Stimulated activated CD4-positive, alpha-beta T cell treated with anti-CD3 and anti-CD28 coated beads, Interleukin-1b, Interleukin-23, amount 100 ng/mL, for 1 hour (primary cell): ENCODE measurements at places on chromosomes 11 and 22.

GRCh38 chr11:2387266-2387987, 10.3 kb downstream of the CD81 start:
- no peak for DNase-seq

DNA sequence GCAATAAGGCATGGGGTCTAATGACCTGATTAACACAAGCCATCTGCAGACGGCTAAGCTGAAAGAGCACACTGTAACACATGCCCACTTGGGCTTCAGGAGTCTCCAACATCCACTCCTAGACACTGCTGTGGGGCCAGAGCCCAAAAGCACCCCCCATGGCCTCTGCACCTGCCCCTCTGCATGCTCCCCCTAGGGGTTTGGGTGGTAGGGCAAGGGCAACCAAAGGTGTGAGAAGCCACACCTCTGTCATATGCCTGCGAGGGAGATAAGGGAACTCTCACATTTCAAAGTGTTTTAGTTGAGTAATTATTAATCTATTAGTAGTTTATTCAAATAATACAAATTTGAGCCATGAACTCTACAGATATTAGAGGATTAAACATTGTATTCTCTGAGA, 30.8 kb downstream of the CTSC start:
- no peak for DNase-seq

DNA sequence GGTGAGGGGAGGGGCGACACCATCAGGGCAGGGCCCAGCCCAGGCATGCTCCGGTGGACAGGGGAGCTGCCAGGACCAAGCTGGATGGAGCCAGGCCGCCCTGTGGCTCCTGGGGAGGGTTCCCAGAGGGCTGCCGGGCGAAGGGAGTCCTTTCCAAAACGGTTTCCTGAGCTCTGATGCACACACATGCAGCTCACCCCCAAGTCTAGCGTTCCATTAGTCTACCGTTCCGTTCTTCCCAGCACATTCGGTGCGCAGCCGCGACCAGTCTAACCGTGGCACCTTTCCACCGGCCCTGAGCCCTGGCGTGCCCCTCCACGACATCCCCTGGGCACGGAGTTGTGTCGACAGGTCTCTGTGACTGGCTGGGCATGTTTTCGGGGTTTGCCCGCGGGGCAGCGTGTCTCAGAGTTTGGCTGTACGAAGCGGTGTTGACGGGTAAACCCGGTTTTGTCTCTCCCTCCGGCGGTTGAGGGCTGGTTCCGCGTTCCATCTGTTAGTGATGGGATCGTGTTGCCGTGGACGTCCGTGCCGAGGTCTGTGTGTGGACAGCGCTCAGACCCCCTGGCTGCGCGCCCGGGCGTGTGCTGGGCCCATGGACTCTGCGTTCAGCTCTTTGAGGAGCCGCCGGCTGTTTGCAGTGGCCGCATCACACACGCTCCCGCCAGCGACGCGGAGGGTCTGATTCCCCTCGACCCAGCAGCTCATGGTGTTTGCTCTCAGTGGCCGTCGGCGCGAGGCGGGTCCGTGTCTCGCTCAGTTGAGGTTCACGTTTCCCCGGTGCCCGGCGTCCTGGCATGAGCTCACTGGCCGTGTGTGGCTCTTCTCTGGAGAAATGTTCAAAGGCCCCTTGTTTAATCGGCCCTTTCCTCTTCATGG, 121.2 kb downstream of the IGLL1 start:
- no peak for DNase-seq

GRCh38 chr11:73387594-73388264, 11.5 kb downstream of the RELT start:
- DNase-seq, result no peak

GRCh38 chr11:95138448-95138847, 48.8 kb downstream of the ENDOD1 start:
- DNase-seq, result no peak

DNA sequence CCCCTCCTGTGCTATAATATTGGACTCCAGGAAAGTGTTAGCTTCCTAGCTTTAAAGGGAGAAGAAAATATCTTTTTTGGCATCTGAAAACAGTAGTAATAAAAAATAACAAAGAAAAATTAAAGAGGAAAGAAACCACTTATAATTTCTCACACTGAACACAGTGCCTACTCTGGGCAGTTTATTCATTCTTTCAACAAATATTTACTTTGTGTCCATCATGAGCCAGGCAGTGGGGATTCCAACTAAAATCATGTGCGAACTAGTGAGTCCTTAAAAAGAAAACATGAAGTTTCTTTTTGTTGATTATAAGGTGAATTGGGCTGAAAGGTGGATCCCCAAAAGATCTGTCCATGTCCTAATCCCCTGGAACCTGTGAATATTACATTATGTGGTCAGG, 16.0 kb upstream of the ELF5 start:
- DNase-seq, result no peak

DNA sequence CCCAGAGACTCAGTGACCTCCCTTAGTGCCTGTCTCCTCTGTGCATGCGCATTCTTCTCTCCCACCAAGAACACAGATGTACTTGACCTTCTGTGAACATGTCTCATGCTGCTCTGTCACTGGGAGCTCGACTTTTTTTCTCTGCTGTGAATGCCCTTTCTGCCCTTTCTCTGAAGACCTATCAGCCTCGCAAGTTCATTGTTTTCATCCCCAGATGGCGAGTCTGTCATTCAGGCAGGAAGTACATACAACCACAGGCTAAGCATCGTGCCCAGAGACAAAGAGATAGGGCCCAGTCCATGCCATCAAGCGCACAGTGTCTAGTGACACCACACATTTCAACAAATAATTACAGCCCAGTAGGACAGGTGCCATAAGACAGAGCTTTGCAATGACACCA, 50.4 kb upstream of the RAB1B start:
- DNase-seq, result no peak

DNA sequence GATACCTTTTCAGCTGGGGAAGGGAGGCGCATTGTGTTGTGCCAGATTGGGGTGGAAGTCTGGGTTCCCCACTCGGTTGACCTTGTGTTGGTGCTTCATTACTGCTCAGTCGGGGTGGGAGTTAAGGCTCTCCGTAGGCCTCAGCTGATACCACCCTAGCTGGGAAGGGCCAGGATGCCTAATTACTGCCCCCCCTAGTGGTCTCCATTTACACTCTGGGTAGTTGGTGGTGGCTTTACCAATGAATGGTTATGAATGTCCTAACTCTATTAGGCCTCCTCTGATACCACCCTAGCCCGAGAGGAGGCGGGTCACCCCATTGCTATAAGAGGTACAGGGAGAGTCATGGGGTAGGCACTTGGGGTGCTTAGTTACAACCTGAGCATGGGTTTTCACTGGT, 27.5 kb upstream of the HIKESHI start:
- DNase-seq, result no peak

DNA sequence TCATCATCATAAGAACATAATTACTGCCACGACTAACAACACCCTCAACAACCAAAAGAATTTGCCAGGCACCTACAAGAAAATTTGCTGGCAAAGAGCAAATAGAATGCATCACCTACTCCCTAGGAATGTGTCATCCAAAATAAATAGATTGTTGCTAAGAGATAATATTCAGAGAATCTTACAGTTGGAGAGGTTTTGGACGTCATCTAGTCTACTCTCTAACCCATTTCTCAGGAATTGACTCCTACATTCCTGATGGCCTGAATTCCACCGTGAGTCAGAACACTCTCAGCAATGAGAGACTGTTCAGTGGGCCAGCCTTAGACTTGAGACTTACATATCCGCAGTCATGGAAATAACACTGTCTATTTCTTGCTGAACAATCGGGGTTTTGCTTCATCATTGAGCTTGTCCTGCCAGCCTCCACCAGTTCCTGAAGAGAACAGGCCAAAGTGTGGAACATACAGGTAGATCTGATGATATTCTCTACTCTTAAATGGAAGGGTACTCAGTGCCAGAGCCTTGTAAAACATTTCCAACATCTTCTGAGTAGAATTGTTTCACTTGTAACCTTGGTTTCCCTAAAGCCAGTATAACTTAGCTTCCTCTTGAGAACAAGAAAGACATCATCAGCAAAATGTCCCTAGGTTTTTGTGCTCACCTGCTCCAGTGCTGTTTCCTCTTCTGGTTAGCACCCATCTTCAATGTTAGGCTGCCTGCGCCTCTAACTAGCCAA, 8.3 kb downstream of the KIRREL3 start:
- DNase-seq, result no peak

- no peak for DNase-seq
These were observed 583 bp downstream of the PDGFD start for GRCh38 chr11:104163100-104164027.

DNA sequence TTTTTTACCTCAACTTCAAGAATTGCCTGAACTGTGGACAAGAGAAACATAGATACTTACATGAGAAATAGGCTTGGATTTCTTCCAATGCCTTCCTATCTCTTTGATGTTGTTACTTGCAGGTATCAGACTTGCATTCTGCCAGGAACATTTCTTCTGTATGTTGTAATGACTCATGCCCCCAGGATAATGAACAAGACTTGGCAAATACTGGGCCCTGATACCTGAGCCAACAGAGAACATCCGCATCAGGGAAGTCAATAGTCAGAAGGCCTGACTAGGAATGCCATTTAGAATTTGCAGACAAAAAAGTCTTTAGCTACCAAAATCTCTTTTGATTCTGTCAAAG, 273.7 kb upstream of the KIRREL3 start:
- no peak for DNase-seq

GRCh38 chr11:119361941-119362725, 15.6 kb upstream of the MFRP start:
- DNase-seq, result no peak

DNA sequence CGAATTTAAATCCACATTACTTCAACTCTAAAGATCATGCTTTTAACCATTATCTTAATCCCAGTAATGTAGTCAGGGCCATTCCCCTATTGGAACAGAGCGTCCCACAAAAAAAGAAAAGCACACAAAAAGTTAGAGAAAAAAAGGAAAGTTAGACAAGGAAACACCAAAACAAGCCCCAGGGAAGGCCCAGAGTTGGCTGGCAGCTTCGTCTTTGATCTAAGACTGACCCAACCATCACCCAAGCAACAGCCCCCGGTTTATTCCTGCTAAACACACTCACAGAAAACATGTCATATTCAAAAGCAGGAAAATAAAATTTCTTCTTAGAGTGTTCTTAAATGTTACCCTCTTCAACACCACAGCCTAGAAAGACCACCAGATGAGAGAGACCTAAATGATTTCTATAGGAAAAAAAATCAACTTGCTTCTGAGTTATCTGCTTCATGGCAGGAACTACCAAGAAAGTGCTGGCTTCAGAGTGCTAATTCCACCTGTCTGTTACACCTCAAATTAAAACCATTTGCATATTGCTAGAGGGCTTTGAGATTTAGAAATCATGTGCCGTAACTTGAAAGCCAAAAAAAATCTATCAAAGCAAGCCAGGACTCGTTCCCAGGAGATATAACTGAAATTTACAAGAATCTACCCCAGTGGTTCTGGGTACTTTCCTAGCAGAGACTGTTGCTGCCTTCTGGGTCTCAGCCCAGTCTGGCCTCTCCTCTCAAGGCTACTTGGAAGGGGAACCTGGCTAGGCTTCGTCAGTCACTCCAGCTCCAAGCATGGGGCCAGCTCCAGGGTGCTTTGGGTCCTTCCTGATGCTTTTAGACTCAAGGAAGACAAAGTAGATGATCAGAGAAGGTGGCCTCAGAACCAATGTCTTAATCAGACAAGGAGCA, 31.2 kb downstream of the POU2AF3 start:
- no peak for DNase-seq

DNA sequence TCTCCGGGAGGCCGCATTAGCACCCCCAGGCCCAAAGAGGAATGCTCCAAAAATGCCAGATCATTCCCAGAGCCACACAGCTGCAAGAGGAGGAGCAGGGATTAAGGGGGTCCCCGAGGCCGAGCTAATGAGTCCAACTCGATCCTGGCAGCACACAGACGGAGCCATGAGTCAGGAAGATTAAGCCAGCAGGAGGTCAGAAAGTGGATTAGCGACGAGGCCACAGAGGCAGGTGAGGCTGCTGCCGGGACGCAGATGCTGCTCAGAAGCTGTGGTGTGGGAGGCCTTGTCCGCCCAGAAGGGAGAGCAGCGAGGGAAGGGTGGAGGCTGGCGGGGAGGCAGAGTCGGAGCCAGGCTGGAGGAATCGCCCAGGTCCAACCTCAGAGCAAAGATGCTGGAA, 120.5 kb downstream of the SHANK2 start:
- DNase-seq, result no peak

DNA sequence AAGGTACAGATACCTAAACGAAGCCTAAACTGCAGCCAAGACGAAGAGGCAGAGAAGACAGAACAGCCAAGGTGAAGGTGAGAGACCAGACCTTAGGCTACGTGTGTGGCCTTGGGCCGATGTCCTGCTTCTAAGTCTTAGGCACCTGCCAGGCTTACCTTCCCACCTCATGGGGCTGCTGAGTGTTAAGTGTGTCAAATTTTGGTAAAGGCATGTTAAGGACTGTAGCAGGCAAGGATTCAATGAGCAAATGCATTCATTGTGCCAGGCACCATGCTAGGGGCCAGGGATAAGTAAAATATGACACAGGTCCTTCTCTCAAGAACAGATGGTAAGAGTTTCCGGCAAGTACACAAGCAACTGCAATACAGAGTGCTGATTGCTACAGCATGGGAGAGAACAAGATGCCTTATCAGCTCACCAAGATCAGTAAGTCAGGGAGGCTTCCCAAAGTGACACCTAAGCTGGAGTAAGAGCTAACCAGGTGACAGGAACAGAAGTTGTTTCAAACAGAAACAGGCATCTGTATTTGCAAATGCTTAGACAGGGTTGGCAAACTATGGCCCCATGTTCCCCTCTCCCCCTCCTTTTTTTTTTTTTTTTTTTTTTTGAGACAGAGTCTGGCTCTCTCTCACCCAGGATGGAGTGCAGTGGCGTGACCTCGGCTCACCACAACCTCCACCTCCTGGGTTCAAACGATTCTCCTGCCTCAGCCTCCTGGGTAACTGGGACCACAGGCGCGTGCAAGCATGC, 46.7 kb downstream of the CLTCL1 start:
- no peak for DNase-seq

GRCh38 chr11:8330404-8330803, 66.7 kb upstream of the LMO1 start:
- DNase-seq, result no peak

DNA sequence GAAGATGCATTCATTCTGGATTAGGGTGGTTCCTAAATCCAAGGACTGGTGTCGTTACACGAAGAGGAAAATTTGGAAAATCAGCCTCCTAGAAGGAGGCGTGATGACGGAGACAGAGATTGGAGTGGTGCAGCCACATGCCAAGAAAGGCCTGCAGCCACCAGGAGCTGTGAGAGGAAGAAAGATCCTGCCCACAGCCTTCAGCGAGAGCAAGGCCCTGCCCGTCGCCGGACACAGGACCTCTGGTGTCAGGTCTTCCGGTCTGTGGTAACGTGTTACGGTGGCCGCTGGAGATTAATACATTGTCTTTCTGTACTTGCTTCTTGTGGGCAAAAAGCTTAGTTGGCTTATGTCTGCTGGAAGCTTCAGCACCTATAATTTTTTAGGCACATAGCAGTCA, 1045.8 kb downstream of the BRD1 start:
- DNase-seq, result no peak

GRCh38 chr22:21736084-21736642, 569 bp upstream of the YPEL1 start:
- DNase-seq, result no peak

- no peak for DNase-seq
These were observed 67.2 kb downstream of the PRCP start for GRCh38 chr11:82832983-82833382.

- DNase-seq, result no peak
These were observed 28.0 kb upstream of the RRAS2 start for GRCh38 chr11:14386895-14387480.
